ENCODE measurements at places on chromosomes 7 and 10.

GRCh38 chr7:923108-924041, 31.1 kb downstream of the ADAP1 start:
- peak; percentile 48 for DNase-seq

DNA sequence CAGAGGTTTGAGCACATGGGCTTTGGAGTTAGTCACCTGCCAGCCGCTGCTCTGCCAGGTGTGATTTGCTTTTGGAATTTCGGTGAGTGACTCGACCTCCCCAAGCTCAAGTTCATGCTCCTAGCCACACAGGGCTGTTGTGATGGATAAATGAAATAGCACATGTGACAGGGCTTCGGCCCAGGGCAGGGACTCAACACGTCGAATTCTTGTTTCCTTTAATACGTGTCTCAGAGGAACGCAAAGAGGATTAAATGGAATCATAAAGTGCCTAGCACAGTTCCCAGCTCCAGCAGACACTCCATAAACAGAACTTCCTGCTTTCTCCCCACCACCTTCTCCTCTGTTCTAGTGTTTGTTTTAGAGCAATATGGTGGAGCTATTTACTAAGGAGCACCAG, 88.3 kb upstream of the CHST15 start:
- DNase-seq, result no peak

GRCh38 chr7:73901823-73902597, 41.1 kb downstream of the TMEM270 start:
- DNase-seq, result no peak

DNA sequence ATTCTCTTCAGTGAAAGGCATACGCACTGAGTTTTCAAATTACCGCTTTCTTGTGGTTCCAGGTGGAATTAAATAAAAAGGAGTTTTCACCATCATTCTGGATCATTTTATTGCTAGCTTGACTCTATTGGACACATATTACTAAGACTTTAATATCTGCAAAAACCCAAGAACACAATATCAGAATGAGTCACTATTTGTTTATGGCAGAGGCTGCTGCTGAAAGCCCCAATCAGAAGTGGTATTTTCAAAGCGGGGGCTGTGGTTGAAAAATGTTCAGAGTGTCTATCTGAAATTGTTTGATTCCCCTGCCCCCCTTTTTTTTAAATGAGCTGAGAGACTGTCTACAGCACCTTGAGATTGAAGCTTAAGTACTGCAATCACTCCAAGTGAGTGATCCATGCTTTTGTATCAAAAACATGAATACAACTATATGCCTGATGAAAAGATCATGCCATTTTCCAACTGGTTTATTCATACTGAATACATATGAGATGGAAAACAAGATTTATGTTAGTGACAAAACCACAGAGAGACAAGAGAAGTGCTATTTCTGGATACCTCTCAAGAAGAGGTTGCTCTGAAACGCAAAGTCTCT, 376.4 kb downstream of the HTR7 start:
- peak; percentile 21 for DNase-seq

DNA sequence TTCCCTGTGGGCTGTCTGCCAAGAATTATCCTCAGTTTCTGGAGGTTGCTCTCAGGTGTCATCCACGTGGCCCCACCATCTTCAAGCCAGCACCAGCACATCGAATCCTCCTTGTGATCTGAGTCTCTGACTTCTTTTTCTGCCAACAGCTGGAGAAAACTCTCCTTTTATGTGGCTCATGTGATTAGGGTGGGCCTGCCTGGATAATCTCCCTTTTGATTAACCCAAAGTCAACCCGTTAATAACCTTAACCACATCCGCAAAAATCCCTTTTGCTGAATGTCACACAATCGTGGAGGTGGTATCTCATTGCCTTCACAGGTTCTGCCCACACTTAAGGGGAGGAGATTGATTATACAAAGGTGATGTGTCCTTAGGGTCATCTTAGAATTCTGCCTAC, 73.8 kb downstream of the LRGUK start:
- no peak for DNase-seq

DNA sequence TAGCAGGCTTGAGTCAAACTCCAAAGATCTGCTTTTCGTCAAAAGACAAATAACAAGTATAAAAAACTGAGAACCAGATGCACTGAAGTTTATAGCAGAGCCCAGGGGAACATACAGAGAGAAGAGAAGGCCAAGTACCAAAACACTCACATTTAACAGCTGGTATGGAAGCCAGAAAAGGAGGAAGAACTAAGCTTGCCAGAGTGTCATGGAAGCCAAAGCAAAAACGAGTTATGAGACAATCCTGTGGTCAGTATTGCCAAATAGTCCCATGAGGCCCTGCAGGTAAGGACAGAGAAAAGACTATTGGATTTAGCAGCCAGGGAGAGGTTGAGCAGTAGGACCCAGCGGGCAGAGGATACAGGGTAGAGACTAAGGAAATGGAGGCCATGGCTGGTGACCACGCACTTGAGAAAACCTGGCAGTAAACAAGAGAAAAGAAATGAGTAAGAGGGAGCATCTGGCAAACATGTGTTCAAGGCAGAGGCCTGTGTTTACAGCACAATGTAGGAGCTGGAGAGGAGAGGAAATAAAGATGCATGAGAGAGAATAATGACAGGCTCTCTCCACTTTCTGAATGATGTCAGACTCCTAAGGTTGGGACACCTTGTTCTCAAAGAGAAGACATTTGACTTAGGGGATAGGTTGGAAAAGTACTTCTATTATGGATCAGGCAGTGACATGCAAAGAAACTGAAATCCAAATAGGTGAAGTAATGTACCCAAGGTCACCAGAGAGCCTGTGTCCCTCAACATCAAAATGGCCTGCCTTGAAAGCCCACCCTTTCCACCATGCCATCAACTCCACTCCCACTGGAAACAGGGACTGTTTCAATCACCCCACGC, 9.1 kb downstream of the CREB3L2 start:
- peak; percentile 97 for DNase-seq

GRCh38 chr10:75286901-75287300, 51.1 kb upstream of the COMTD1 start:
- DNase-seq, result no peak

GRCh38 chr10:127012769-127013152, 107.5 kb downstream of the DOCK1 start:
- peak; percentile 12 for DNase-seq

GRCh38 chr10:18875477-18875876, 173.1 kb upstream of the MALRD1 start:
- no peak for DNase-seq

DNA sequence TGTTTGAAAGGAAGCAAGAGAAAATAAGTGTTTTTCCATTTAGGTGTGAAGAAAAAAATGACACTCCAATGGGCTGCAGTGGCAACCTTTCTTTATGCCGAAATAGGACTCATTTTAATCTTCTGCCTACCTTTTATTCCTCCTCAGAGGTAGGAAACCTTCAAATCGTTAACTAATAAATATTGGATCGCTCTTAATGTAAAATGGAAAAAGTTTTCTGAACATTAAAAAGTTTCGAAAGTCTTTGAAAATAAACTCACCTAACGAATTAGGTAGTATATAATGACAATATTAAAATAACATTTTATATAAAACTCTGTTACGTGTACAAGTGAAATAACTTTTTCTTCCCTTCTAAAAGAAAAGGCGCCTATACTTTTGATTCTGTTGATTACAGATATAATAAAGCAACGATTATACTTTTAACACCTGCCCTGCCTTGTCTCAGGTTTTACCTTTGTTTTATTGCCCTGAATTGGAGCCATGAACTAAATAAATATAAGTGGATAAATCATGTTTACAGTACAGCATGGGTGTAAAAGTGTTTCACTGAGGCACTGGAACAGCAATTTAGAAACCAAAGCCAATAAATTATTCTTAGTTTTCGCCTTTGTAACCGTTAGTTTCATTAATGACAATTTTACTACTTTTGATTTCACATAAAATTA, 804 bp downstream of the BCAP29 start:
- no peak for DNase-seq

Data from cardiac muscle cell (in vitro differentiated cells and primary cell).